ENCODE measurements at places on chromosomes 16 and 17. TPM values are rescaled to one million over a fixed set of nuclear protein-coding genes. Genes with fewer than 3 reads are reported as not detected.

GRCh38 chr16:17345043-17345442 lies 125.7 kb downstream of the XYLT1 start:
- no peak overlapping the region for H3K27ac ChIP-seq
- no peaks in the 10 kb centered on the region for H3K36me3 ChIP-seq
- no peaks in the 10 kb centered on the region for H3K27me3 ChIP-seq

The FZD2 gene
- total RNA-seq: 8.7 TPM

DNA sequence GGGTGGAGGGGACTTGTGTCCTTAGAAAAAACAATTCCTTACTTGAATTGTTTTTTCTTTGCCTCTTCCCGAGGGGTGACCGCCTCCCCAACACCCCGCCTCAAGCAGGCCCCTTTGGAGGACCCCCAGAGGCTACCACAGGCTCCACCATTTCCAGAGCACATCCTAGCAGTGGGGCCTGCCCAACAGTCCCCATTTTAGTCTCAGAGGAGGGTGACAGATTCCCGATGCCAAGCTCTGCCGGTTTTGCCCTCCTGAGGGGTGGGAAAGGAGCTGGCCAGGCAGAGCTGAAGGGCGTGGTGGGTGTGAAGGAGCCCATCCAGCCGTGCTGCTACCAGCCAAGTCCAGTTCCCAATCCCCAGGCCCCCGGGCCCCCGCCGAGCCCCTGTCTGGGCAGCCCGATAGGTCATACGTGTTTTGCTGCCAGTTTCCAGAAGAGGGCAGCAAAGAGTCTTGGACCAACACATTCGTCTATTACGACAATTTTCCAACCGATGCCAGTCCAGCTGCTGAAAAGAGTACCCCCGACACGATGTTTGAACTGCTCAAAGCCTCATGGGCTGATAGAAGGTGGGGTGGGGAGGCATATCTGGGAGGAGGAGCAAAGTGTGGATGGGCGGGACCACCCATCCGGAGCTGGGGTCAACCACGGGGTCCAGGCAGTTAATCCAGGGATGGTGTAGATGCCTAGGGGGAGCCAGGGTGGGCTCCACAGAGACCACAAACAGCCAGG lies 18.8 kb upstream of the GAA start:
- peaks cover 6% of the 10 kb centered on the region for H3K4me1 ChIP-seq
- DNase-seq: no peak
- no peak overlapping the region for H3K27ac ChIP-seq
- no peaks in the 10 kb centered on the region for H3K27me3 ChIP-seq
- no peak overlapping the region for H3K4me3 ChIP-seq

DNA sequence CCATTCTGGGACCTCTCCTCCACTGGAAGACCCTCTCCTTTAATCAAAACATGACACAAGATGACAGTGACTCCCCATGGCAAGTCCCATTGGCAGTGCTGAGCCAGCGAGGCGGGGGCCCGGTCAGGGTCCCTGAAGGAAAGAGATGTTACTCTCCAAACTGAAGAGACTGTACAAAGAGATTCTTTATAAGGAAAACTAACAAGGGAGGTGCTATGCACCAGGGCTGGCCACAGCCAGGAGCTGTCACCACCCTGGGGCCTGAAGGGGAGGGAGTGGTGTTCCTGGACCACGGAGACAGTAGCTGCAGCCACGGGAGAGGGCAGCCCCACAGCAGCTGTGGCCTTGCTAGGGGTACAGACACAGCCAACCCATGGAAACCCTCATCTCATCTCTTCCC lies 123.1 kb downstream of the XYLT1 start:
- peaks cover 43% of the 10 kb centered on the region for H3K4me1 ChIP-seq
- H3K27me3 ChIP-seq: no peaks in the 10 kb centered on the region
- no peaks in the 10 kb centered on the region for H3K36me3 ChIP-seq
- no peak overlapping the region for H3K27ac ChIP-seq
- DNase-seq: no peak

The DYNLRB2 gene
- total RNA-seq: not detected

- DNase-seq: no peak
- peak overlapping the region; percentile 54 for H3K4me3 ChIP-seq
- no peaks in the 10 kb centered on the region for H3K27me3 ChIP-seq
- peak overlapping the region; percentile 88 for H3K27ac ChIP-seq
- H3K36me3 ChIP-seq: no peaks in the 10 kb centered on the region
- peaks cover 19% of the 10 kb centered on the region for H3K4me1 ChIP-seq
Measured at GRCh38 chr17:27333410-27333980, 39.6 kb downstream of the WSB1 start.

GRCh38 chr16:19837984-19838707 lies 46.5 kb downstream of the GPRC5B start:
- H3K27me3 ChIP-seq: no peaks in the 10 kb centered on the region
- no peaks in the 10 kb centered on the region for H3K36me3 ChIP-seq
- no peak overlapping the region for H3K4me3 ChIP-seq
- DNase-seq: no peak
- H3K4me1 ChIP-seq: peaks cover 2% of the 10 kb centered on the region
- H3K27ac ChIP-seq: no peak overlapping the region

- no peaks in the 10 kb centered on the region for H3K36me3 ChIP-seq
- DNase-seq: no peak
- no peak overlapping the region for H3K27ac ChIP-seq
- no peaks in the 10 kb centered on the region for H3K27me3 ChIP-seq
- H3K4me1 ChIP-seq: peaks cover 5% of the 10 kb centered on the region
Measured at GRCh38 chr16:69526831-69527655, 38.7 kb upstream of the NFAT5 start.

- DNase-seq: no peak
- no peaks in the 10 kb centered on the region for H3K36me3 ChIP-seq
- no peak overlapping the region for H3K27ac ChIP-seq
- H3K4me1 ChIP-seq: peaks cover 4% of the 10 kb centered on the region
- no peaks in the 10 kb centered on the region for H3K27me3 ChIP-seq
- H3K4me3 ChIP-seq: no peak overlapping the region
Measured at GRCh38 chr16:78133919-78134318, 34.5 kb downstream of the WWOX start.
